ENCODE measurements at places on chromosomes 16 and 17.

DNA sequence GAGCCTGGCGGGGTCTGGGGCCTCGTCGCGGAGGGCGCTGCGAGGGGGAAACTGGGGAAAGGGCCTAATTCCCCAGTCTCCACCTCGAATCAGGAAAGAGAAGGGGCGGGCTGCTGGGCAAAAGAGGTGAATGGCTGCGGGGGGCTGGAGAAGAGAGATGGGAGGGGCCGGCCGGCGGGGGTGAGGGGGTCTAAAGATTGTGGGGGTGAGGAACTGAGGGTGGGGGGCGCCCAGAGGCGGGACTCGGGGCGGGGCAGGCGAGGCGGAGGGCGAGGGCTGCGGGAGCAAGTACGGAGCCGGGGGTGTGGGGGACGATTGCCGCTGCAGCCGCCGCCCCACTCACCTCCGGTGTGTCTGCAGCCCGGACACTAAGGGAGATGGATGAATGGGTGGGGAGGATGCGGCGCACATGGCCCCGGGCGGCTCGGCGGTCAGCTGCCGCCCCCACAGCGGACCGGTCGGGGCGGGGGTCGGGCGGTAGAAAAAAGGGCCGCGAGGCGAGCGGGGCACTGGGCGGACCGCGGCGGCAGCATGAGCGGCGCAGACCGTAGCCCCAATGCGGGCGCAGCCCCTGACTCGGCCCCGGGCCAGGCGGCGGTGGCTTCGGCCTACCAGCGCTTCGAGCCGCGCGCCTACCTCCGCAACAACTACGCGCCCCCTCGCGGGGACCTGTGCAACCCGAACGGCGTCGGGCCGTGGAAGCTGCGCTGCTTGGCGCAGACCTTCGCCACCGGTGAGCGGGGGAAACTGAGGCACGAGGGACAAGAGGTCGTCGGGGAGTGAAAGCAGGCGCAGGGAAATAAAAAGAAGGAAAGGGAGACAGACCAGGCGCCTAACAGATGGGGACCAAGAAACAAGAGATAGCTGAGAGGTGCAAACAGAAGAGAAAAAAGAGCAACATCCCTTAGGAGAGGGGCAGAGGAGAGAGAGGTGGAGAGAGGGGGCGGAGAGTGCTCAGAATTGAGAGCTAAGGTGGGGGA, at the start of gene PNMT:
PNMT (plus strand) TSS at position 509 of the 980 bp plus-strand sequence; CDS start at position 532, 23 bp downstream.
- peak; percentile 78 for DNase-seq
- H3K4me1 ChIP-seq = peaks cover 38% of the 10 kb centered on the region
- no peaks in the 10 kb centered on the region for H3K36me3 ChIP-seq
- H3K27me3 ChIP-seq = peaks cover 4% of the 10 kb centered on the region
- H3K4me3 ChIP-seq = peak within 1 kb of the TSS; percentile 21
- H3K27ac ChIP-seq = no peak within 1 kb of the TSS

DNA sequence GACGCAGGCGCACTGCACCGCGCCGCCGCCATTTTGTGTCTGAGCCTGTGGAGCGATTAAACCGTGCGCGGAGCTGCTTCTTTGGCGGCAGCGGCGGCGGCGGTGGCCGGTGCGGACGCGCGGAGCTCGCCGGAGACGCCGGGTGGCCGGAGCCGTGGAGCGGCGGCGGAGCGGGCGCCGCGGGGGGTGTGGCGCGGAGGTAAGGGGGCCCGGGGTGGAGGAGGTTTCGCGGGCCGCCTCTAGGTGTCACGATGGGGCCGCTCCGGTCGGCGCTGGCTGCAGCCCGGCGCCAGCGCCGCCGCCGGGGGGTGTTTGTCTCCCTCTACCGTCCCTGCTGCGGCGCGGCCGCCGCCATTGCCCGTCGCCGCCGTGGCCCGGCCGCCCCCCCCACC, at the start of gene CTCF:
CTCF (plus strand) TSS at position 1 of the 392 bp plus-strand sequence. CDS start 48,307 bp downstream, outside the sequence.
- H3K36me3 ChIP-seq = no peaks in the 10 kb centered on the region
- H3K27me3 ChIP-seq = no peaks in the 10 kb centered on the region
- no peaks in the 10 kb centered on the region for H3K4me1 ChIP-seq

DNA sequence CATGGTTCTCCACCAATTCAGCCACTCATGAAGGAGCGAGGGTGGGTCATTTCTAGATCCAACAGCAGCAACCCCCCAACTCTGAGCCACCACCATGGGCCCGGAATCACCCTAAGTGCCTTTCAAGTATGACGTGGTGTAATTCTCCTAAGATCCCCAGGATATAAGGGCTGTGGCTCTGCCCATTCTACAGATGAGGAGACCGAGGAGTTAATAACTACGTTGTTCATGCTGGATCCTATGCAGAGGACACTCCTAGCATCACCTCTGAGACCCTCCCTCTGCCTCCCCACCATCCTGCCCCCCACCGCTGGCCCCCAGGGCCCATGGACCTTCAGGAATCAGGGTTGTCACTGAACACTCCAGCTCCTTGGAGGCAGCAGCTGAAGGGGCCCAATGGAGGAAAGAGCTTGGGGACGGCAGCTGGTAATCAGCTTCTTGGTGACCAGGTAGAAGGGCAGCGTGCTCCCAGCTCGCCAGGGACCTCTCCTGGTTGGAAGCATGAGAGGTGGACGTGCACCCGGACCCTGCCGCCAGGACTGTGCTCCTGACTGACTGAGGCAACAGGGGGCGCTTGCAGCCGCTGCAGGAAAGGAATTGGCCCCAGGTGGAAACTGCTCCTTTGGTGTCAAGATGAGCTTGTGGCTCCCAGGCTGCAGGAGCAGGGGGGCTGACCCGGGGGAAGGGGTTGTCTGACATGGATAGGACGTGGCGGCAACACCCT, 28.2 kb upstream of the CACNG1 start:
- no peaks in the 10 kb centered on the region for H3K4me1 ChIP-seq
- no peak for DNase-seq
- H3K27me3 ChIP-seq = no peaks in the 10 kb centered on the region

DNA sequence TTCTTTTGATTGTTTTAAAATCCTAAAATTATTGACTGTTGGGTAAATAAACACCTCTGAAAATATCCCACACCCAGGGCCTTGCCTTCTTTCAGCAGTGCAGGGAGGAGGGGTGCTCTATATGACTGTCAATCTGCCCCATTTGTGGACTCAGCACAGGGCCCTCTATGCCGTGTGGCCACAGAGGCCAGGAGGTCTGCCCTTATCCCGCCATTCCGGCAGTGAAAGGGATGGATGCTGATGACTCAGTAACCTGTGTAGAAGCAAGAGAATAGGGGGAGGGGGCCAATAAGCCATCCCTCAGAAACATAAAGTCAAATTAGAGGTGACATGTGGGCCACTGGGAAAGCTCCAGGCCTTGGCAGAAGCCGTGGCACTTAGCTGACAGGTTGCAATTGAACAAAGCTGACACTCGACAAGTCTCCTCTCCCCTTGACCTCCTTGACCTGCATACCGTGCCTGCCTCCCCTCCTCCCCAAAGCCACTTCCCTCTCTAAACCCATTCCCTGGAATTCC, 281.4 kb upstream of the DYNLRB2 start:
- H3K4me1 ChIP-seq = no peaks in the 10 kb centered on the region
- no peak for DNase-seq
- H3K36me3 ChIP-seq = no peaks in the 10 kb centered on the region
- H3K4me3 ChIP-seq = no peak overlapping the region
- H3K27ac ChIP-seq = no peak overlapping the region

- H3K36me3 ChIP-seq = no peaks in the 10 kb centered on the region
- DNase-seq = peak; percentile 49
- no peaks in the 10 kb centered on the region for H3K4me1 ChIP-seq
- H3K27ac ChIP-seq = no peak within 1 kb of the TSS
These were observed at the start of gene TMEM98 for GRCh38 chr17:32927724-32928585. TSS of gene TMEM98 (plus strand) at chr17:32928153. CDS start at chr17:32931529, 3,376 bp downstream.
